ENCODE measurements at places on chromosomes 6 and 20.

DNA sequence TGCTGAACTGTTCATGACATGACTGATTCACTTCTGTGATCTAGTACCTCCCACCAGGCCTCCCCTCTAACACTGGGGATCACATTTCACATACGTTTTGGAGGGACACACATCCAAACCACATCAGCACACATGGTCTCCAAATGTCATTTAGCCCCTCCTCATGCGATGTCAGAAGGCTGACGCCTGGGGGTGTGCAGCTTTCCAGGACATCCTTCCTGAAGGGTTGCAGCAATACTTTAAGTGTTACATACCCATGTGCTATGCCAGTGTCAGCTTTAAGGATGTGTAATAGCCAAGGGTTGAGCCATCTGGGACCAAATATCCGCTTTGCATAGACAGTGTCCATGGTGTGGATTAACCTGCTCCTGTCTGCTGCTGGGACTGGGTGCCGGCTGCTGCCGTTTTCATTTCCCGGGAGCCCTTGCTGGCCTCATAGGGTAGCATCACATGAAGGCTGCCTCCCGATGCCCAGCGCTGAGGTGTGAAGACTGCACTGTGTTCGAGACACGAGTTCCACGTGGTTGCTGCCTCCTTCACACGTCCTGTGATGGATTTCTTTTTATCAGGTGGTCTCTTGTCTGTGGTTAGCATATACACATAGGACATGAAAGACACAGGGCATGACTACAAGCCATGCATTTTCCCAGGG, 219.0 kb downstream of the THBS2 start:
- no peak for DNase-seq

DNA sequence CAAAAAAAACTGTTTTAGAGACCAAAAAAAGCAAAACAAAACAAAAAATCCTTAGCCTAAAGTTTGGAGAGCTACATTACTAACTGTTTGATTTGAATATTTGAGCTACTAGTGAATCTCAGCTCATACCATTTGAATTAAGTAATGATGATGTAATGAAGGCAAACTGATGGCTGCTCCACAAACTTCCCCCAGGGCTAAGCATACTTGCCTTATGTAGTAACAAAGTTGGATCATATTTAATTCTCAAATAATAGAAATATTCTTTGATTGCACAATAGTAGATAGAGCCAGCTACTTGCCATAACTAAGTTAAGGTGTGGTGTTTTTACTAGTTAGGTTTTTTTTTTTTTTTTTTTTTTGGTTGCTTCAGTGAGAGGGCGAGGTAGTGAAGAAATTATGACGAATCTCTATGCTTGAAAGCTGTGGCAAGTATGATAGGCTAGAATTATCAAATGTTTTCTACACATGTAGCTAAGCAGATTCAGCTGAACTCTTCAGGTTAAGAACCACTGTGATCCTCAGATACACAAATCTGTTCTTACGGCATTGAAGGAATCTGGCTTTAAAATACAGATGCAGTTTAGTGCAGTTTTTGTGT, 2.9 kb downstream of the RAB32 start:
- no peak for DNase-seq

- no peak for DNase-seq
These were observed 80.5 kb upstream of the SGK1 start for GRCh38 chr6:134398453-134398852.

GRCh38 chr20:36587388-36588070, 14.1 kb downstream of the TGIF2 start:
- no peak for DNase-seq
